CD4-positive, alpha-beta T cell treated with Interleukin-1 beta for 1 hour (primary cell): ENCODE measurements at places on chromosomes 6 and 20.

GRCh38 chr6:107460083-107460631 lies 793 bp upstream of the PDSS2 start:
- DNase-seq, result no peak

DNA sequence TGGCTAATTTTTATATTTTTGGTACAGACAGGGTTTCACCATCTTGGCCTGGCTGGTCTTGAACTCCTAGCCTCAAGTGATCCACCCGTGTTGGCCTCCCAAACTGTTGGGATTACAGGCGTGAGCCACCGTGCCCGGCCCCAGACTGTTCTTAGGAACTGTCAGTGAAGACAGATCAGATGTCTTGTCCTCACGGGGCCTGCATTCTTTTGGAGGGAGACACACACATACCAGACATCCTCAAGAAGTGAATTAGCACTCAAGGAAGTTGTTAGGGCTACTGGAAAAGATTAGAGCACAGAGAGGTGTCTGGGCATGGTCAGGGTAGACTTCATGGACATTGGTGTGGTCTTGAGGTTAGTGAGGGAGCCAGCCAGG lies 10.3 kb upstream of the LPIN3 start:
- no peak for DNase-seq

GRCh38 chr6:5093231-5094015 lies 8.3 kb downstream of the PPP1R3G start:
- DNase-seq, result no peak

DNA sequence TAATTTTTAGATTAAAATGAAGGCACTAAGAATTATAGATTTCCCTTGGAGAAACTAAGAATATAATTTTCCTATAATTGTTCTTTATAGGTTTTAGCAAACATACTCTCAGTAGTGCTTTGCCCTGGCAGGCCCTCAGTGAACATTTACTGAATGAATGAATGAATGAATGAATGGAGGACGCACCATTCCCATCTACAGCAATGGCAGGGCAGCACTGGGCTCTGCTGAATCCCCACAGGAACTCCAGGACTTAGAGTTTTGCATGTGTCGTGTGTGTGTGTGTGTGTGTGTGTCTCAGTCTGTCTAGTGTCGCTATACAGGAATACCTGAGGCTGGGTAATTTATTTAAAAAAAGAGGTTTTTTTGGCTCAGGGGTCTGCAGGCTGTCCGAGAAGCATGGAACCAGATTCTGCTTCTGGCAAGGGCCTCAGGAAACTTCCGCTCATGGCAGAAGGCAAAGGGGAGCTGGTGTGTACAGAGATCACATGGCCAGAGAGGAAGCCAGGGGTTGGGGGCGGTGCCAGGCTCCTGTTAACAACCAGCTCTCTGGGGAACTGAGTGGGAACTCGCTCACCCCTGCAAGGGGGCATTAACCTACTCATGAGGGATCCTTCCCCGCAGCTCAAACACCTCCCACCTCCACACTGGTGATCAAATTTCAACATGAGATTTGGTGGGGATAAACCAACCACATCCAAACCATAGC lies 20.1 kb downstream of the RNASET2 start:
- no peak for DNase-seq

DNA sequence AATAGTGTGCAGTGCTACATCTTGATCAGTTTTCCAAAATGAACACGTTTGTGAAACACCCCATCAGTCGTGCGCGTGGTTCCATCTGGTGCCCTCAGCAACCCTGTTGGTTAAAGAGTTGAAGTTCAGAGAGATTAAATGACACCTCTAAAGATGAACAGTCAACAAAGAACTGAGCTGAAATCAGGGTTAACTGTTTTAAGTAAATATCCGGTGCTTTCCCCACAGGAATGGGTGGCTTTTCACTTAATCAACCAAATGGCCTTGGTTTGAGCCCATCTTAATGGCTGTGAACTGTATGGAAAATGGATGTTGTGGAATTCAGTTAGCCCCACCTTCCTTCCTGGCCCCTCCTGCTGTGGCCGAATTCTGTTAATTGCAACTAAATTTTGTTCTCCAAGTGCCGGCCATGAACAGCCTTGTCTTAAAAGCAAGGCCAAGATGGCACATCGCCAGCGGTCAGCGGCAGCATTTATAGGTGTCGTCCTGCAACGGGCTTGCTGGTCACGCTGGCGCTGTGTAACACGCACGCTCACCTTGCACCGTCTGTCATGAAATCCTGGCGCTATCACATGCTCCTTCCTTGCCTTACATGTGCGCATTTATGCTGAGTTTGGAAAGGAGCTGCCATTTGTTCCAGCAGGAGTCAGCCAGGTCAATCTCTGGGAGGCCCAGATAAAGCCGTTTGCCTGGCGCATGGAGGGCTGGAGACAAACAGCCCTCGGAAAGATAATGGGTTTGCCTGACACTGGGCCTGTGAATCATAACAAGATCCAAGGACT lies 164.5 kb downstream of the ERMARD start:
- DNase-seq, result no peak

DNA sequence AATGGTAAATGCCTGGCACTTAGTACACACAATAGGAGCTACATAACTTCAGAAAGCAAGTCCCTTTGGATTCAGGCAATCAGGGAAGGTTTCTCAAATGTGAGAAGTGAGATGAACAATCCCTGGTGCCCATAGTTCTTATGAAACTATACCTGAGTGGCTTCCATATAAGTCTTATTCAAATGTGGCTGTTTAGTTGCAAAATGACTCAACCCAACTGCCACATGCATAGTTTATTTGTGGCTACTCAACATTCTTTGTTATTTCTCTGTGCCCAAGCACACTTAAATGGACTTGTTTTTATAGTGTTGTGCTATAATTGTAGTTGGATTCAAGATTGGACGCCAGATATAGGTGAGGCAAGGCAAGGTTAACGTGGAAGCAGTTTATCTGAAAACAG lies 93.7 kb upstream of the ATXN1 start:
- DNase-seq, result no peak

DNA sequence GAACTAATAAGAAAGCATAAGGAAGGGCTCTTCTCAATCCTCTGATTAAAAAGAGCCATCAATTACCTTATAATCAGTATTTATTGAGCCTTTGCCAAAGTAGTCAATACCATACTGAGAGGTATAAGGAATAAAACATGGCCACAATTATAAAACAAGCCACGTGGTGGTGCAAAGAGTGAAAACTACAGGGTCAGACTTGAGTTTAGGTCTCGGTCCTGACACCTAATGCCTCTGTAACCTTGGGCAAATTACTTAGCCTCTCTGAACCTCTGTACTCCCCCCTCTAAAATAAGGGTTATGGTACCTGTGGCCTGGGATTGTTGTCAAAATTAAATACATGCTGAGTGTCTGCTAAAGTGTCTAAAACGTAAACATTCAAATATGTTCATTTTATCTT lies 11.8 kb downstream of the TRIM10 start:
- no peak for DNase-seq

DNA sequence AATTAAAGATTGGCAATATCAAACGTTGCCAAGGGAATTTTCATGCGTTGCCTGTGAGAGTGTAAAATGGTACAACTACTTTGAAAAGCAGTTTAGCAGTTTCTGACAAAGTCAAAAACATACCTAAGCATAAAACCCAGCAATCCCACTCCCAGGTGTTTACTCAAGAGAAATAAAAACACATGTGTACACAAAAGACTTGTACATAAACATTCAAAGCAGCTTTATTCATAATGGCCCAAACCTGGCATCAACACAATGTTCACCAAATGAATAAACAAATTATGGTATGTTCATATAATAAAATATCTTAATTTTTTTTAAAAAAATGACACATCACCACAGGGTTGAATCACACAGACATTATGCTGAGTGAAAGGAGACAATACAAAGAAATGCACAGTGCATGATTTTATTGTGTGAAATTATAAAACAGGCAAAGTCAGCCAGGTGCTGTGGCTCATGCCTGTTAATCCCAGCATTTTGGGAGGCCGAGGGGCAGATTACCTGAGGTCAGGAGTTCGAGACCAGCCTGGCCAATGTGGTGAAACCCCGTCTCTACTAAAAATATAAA lies 240.4 kb upstream of the MARCKS start:
- no peak for DNase-seq
